KG1 (cell line): ENCODE measurements at places on chromosomes 7 and 10.

- DNase-seq = no peak
Observed at GRCh38 chr7:98240961-98241673, 10.9 kb downstream of the TECPR1 start.

DNA sequence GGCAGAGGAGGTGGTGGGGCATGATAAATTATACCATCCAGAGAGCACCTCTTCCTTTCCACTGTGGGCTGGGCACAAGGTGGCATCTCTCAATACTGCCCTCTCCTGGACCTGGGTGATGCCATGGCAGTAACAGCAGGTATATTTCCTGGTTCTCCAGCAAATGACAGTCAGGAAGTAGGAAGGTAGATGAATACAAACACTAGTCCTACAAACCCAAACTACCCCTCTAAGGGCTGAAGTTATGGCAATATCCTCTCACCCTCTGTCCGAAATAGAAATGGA, 1004.9 kb downstream of the KCNMA1 start:
- no peak for DNase-seq

- DNase-seq = no peak
Observed at GRCh38 chr10:43218951-43219837, 47.7 kb downstream of the RASGEF1A start.

DNA sequence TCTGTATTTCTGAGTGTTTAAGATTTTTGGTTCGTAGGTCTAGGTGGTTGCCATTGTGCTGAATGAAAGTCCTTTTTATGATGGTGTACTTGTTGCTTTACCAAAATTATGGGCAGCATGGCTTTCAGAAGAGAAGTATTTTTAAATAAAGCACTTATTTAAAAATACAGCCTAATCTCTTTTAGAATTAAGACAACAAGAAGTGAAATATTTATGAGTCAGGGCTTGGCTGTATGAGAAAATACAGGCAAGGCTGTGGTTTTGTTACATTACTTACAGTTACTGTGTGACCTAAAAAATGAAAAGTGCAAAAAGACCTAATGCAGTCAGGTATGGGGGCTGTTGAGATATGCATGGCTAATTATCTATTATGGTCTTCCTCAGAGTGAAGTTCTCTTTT, 185.2 kb upstream of the PPP1R3A start:
- DNase-seq = no peak

DNA sequence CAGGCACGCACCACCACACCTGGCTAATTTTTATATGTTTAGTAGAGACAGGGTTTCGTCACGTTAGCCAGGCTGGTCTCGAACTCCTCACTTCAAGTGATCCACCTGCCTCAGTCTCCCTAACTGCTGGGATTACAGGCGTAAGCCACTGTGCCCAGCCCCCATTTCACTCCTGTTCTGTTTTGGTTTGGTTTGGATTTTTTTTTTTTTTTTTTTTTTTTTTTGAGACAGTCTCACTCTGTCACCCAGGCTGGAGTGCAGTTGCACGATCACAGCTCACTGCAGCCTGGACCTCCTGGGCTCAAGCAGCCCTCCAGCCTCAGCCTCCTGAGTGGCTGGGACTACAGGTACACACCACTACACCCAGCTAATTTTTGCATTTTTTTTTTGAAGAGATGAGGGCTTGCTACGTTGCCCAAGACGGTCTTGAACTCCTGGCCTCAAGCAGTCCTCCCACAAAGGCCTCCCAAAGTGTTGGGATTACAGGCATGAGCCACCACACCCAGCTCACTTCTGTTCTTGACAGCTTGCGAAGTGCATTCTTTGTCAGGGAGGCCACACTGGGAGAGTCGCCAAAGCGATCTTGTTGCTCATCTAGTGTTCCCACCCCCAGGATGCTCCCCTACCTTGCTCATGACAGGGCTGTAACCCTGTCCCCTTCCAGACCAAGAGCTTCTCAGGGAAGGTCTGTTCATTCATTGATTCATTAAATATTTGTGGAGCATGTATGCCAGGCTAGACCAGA, 229.1 kb downstream of the CUX1 start:
- no peak for DNase-seq

GRCh38 chr10:105140600-105140999, 499.5 kb downstream of the SORCS3 start:
- DNase-seq = no peak

- no peak for DNase-seq
Observed at GRCh38 chr7:18792871-18793595, 297.5 kb downstream of the HDAC9 start.

DNA sequence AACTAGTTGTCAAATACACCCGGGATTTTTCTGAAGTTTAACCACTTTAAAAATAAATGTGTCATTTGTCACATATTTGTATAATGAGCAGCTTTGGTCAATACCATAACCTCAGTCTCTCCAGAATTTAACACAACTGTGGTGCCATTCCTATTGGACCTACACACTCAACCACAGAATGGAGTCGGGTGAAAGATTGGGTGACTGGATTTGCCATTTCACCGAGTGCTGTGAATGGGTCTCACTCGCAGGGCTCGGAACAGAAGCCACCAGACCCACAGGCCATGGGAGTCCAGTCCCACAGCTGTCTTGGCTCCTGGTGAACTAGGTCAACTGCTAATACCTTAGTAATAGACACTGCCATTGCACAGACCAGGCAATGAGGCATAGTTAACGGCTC, 298.4 kb downstream of the CCDC3 start:
- no peak for DNase-seq

- DNase-seq = no peak
Observed at GRCh38 chr7:97555857-97556421, 175.9 kb upstream of the TAC1 start.

DNA sequence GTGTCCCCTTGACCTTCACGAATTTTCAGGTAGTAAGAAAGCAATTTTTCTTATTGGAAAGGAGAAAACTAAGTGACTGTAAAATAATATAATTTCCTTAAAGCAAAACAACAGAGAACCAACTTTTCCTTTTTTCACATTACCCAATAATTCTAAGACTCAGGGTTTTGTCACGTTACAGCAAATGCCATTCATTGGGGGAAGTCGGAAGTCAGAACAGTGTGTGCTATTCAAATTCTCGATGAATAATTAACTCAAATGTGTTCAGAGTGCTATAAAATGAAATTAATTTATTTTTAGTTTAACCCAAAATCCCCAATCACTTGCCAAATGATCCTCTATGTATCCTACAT, 40.0 kb downstream of the DIP2C start:
- DNase-seq = no peak
